ENCODE measurements at places on chromosomes 2 and 18. TPM values are rescaled to one million over a fixed set of nuclear protein-coding genes. Genes with fewer than 3 reads are reported as not detected.

The CD28 gene
- total RNA-seq: not detected

- no peak for DNase-seq
Observed at GRCh38 chr18:2918761-2919550, 72.2 kb downstream of the EMILIN2 start.

The EVA1A gene
- 82.8 TPM for total RNA-seq

The FASTKD2 gene
- 65.0 TPM for total RNA-seq

The FAHD2B gene
- total RNA-seq: 6.3 TPM
